Stimulated activated naive CD8-positive, alpha-beta T cell treated with anti-CD3 and anti-CD28 coated beads, Interleukin-15, amount 100 ng/mL, for 72 hours (primary cell): ENCODE measurements at places on chromosomes 2 and 18.

DNA sequence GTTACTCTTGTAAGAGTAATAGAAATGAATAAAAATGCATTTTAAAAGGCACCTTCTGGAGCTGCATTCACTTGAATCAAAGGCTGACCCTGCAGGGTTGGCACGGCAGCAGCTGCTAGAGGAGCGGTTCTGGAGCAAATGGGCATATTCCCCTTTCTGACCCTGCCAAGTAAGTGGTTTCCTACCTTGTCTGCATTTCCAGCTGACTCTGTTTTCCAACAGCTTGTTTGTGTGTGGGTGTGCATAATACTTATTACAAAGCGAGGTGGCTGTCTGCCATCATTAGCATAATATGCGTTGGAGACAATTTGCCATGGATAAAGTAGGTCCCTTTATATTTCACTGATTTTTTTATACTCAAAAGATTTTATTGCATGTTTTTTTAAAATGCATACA, 21.3 kb upstream of the TTN start:
- DNase-seq, result no peak

- DNase-seq, result no peak
Observed at GRCh38 chr2:119234021-119235019, 10.7 kb downstream of the STEAP3 start.

DNA sequence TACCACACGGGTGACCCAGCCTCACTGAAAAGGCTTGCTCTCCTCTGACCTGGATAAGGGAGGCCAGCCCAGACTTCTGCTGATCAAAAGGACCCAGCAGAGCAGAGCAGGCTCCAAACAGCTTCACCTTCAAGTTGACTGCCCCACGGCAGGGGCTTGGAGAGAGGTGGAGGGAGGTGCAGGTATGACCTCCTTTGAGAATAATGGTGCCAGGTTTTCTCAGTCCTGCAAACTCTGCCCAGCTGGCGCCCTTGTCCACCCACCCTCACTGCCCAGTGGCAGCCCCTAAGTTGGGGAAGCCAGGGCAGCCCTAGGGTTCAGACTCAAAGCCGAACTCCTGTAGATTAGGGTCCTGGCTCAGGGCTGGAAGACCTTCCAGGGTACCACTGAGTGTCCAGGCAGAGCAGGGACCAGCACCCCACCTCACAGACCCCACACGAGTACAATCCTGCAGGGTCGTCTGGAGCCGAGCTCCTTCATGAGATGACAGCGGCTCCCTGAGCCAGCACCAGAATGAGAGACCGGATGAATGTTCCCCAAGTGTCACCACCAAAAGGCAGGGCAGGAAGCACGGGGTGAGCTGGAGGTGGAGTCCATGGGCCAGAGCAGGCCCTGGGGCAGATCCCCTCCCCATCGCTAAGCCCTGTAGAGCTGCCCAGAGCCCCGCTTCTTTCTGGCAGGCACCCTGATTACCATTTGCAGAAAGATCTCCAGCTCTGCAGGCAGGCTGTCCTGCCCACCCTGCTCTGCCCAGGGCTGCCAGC, 3.6 kb upstream of the GPC1 start:
- no peak for DNase-seq

DNA sequence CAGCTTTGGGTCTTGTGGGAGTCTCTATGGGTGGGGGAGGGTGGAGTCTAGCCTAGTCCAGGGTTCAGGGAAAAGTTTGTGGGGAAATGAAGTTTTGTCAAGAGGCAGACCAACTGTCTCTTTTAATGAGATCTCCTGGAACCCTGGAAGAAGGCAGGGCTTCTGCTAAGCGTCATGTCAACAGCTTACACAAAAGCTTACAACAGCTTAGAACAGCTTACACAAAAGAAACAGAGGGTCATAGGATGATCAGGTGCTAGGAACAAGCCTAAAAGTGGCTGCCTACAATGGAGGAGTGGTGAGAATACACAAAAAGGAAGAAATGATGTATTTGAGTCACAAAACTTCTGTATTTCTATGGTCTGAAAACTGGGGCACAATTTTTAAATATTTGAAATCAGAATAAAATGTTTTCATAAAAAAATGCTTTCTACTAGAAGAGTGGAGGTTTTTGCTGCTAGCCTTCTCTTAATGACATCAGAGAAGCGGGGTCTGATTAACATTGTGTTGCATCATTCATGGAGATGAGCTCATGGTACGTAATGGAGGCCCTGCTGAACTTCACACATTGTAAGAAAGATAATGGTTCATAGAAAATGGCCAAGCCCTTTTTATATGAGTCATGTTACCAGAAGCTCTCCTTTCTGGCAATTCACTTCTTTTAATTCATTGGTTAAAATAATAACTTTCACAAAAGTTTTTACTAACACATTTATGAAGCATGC, 351.0 kb downstream of the PIK3C3 start:
- no peak for DNase-seq

DNA sequence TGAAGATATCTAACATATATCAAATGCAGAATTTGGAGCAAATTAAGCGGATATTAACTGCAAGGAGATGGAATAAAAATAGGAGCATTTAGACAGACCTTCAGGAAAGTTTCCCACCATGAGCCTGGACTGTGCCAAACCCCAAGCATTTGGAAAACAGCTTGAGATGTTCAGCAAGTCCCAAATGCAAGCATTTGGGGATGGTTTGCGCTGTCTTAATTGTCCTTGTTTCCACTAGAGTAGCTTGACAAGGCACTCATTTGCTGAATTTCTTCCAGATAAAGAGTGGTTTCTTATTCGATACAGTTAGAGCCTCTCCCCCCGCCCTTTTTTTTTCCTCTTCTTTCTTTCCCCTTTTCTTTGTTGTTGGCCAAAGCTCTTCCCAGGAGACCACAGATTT, 77.1 kb upstream of the CDC42EP3 start:
- no peak for DNase-seq

DNA sequence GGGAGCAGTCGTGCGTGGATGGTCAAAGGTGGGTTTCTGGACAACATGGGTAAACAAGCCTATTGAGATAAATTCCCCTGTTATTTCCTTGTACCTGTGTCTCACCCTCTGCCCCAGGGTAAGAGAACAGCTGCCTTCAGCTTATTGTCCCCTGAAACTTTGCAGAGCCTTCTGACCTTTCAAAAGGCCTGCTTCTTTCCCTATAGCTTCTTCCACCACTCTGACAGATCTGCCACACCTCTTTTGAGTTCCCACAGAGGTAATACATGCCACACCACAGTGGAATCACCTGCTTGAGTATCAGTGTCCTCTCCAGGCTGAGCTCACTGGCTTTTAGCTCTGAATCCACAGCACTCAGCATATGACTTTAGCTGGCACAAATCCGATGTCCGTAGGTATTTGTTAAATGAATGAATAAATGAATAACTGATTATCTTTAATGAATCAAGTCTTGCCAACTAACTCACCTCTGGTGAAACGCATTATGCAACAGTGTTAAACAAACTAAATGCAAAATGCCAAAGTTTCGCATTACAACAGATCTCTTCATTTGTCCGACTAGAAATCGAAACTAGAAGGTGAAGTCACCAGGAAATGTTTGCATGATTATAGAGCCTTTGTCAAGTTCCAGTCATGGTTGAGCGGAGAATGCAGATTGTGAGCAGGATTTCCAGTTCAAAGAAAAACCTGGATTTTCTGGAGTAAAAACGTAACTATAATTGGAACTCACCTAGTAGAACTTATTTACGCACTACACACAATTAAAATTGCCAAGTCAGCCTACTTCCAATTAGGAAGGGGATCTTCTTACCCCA, 16.4 kb downstream of the DYNAP start:
- no peak for DNase-seq

DNA sequence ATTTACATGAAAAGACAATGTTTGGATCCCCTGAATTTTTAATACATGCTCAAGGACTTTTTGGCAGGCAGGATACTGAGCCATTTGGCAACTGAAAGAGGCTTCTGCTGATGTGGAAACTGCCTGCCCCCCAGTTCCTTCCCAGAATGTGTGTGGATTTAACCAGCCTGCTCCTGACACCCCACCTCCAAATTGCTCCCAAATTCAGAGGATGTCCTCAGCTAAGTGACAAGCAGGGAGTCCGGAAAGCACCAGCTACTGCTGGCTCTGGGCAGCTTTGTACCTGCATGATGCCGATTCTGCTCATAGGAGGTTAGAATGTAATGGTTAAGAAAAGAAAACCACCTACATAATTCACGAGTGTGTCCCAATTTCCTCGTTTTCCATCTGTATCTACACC, 197.5 kb downstream of the CDH20 start:
- DNase-seq, result no peak

DNA sequence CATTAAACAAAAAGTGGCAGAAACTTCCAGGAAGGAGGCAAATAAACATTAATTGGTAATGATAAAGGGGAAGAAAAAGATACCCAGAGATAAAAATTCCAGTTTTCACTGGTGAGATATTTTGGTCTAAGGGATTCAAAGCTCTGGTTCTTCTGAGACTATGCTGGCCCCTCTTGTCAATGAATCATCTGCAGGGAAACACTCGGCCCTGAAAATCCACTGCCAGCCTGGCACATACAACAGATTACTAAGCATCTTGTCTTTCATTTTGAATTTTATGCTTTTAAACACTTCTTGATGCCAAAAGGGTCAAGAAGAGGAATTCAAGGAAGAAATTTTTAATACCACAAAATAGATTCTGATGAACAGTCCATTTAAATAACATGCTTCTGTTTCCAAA, 1603.8 kb upstream of the ZEB2 start:
- no peak for DNase-seq
